ENCODE measurements at places on chromosomes 2 and 18.

DNA sequence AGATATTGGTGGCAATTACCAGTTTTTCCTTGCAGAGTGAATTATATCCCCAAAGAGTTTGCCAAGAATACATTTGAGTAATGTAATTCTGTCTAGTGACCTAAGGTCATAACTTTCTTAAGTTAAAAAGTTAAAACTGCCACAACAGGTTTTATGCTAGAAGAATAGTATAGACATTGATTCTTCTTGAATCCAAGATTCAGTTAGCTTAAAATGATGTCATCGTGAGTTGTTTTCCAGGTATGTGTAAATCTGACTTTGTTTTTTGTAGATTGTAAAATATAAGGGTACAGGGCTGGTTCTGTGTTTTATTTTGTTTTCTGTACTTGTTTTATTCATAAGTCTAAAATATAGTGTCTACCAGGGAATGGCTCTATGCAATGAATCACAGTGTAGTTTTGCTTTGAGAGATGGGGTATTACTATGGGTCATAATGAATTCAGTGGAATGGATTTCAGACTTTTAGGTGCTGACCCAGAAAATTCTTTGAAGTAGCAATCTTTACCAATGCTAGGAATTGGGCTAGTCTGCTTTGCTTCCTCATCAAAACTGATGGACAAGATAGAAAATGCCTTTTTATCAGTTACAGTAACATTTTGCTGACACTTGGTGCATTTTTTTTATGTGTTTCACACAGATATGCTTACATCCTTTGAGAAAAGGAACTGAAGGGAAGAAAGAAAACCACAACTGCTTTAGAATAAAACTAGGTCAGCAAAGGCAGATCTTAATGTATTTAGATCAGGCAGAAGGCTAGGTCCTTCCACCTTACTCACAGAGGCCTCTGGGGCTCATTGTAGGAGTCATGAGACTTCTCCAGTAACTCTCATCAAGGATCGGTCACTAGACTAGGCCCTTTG is 20.8 kb upstream of the MGAT5 start:
- DNase-seq, result no peak

GRCh38 chr2:86286516-86286915 is 50.9 kb downstream of the REEP1 start:
- no peak for DNase-seq

DNA sequence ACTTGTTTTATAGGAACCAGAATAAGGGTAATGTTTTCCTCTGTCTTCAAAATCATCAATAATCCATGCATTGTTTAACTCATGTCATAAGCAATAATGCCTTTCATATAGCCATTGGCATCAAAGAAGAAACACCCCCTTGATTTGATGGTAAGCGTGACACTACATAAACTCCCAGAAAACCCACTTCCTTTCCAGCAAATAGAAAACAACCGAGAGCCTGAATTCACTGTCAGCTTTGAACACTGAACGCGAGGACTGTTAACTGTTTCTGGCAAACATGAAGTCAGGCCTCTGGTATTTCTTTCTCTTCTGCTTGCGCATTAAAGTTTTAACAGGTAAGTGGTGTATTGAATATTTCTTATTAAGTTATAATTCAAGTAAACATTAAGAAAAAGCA is at the start of gene ICOS:
Gene ICOS, plus strand, starts transcription at position 229 of the 400 bp plus-strand sequence. Its CDS starts 52 bp downstream, at position 281.
- no peak for DNase-seq

DNA sequence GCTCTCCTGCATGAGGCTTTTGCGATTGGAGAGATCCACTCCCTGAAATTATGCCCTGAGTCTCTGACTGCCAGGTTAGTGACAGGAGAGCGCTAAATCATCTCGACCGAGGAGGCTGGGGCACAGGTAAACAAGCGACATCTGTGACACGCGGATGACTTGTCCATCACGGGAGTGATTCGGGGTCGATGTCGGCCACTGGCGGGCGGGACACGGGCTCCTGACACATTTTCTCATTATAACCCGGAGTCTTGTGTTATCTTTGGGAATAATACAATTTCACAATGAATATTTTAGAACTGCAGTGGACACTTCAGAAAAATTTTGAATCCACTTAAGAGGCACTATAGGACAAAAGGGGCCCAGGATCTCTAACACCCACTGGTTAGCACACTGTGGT is 29.5 kb upstream of the SLC35G4 start:
- no peak for DNase-seq

- DNase-seq, result no peak
Observed at GRCh38 chr18:79553696-79554095, 125.9 kb upstream of the CTDP1 start.

DNA sequence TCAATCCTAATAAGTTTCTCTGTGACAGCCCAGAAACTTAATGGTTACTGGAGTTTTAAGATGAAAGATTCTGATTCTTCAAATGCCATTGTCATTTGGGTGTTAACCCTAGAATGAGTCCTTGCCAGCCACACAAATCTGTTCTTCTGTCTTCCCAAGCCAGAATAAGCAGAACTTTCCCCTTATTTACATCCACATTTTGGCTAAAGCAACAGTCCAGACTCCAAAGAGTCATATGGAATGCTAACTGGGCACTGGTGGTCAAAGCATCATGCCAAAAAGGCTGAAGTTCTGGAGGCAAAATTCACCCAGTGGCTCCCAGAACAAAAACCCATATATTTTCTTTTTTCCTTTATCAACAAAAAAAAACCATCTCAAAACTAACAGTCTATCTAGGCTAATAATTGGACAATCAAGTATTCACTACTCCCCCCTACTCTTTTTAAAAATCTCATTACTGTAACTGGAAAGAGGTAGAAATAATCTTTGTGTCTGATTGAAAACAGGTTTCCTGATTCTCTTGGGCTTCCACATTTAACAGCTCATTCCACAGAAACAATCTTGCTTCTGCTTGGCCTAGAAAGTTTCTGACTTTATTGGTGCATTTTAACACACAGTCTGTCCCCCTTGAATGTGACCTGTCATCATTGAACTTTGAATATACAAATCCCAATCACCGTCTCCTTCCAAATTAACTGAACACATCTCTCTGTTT is 89.6 kb upstream of the SETBP1 start:
- no peak for DNase-seq

DNA sequence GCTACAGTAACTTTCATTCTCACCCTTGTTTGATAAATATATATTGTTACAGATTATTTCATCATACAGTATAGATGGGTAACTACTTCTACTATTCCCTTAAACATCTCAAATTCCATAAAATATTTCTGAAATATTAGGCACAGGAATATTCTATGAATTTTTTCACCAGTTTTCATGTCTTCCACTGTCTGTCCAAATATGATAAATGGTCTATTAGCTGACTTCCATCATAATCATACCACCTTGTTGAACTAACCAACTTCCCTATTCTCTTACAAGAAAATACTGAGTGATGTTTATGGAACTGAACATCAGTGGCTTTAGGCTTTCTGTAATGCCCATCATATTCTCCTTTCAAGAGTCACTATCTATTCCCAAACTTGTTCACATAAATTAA is 82.4 kb downstream of the TRAPPC8 start:
- DNase-seq, result no peak

- DNase-seq, result no peak
Observed at GRCh38 chr2:61834893-61835292, 19.0 kb downstream of the FAM161A start.

- DNase-seq, result no peak
Observed at GRCh38 chr2:196225213-196225612, 53.8 kb upstream of the STK17B start.

Measured in SK-N-DZ (cell line).